ENCODE measurements at places on chromosomes 13 and 19.

DNA sequence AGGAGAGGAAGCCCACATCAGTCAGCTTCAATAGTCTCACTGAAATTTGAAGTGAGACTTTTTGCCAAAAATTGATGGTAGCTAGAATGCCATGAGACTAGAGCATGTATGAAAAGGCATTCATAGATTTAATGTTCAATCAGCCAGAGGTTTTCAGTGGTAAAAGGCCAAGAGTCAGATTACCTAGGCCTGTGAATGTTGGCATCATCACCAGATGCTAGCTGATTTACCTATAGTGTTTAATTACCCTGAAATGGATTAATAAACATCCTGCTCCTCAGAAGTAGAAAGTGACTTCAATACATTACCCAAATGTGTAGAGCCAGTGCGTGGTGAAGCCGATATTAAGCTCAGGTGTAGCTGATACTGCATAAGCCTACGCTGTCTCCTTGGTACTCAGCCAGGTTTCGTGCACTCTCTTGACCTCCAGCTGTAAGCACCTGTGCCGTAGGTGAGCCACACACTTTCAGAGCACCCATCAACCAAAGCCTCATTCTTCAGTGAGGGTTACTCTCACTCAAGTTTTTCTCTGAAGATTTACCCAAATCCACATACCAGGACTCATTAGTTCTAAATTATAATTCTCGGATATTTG is 1140.3 kb upstream of the SLC10A2 start:
- no peak for DNase-seq

- DNase-seq: no peak
Measured at GRCh38 chr19:55383279-55384130, 587 bp downstream of the TMEM238 start.

- DNase-seq: no peak
Measured at GRCh38 chr13:72293206-72293605, 426.2 kb upstream of the DACH1 start.

- no peak for DNase-seq
Measured at GRCh38 chr13:29908416-29909080, 58.1 kb upstream of the UBL3 start.

DNA sequence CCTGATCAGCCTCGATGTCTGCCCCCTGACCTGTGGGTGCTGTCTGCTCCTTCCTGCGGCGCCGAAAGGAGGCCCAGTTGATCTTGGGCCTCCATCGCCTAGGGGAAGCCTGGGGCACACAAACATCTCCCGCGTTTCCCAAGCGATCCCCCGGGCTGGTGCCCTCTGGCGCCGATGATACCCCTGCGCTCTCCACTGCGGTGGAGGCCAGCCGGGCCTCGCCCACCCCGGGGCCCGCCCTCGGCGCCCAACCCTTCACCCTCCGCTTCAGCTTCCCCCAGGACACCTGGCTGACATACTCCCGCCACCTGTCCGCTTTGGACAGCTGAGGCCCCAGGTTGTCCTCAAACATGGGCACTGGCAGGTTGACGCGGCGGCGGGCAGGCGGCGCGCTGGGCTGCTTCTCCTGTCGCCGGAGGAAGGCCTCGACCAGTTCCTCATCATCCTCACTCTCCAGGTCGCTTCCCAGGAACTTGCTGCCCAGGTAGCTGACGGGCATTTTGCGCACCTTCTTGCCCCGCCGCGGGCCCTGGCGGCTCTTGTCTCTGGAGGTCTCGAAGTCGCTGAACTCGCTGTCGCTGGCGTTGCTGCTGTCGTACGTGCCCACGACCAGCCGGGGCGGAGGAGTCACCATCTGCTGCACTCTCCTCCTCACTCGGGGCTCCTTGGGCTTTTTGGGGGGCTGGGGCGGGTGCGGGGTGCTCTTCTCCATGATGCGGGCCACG is 1.3 kb downstream of the CCDC8 start:
- DNase-seq: no peak

- no peak for DNase-seq
Measured at GRCh38 chr13:25906191-25906661, 145.6 kb downstream of the SHISA2 start.

DNA sequence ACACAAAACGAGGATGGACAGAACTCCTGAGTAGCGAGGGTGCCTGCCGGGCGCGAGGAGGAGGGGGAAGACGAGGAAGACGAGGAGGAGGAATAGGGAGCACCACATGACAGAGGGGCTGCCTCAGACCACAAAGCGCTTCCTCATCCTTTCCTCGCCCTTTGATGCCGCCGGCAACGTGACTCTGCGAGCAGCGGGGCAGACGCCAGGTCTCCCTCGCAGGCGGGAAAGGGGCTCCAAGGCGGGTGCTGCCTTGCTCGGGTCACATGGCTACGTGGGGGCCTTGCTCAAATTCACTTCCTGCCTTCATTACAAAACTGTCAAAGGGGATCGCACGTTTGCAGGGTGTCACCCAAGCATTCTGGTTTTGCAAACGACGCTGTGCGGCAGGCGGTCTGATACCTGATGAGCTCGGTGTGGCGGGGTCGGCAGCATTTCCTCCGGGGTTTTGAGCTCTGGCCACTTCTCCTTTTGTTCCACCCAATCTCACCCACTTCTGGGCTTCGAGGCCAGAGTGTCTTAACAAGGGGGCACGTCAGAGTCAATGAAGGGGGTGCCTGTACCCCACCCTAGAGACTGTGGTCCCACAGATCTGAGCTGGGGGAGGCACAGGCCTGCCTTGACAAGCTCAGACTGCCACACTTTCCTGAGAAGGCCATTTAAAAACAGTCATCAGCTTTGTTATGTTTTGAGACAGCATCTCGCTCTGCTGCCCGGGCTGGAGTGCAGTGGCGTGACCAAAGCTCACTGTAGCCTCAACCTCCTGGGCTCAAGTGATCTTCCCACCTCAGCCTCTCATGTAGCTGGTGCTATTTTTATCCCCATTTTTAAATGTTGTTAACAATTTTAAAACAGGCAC is 14.9 kb downstream of the MAP2K2 start:
- DNase-seq: peak; percentile 53

DNA sequence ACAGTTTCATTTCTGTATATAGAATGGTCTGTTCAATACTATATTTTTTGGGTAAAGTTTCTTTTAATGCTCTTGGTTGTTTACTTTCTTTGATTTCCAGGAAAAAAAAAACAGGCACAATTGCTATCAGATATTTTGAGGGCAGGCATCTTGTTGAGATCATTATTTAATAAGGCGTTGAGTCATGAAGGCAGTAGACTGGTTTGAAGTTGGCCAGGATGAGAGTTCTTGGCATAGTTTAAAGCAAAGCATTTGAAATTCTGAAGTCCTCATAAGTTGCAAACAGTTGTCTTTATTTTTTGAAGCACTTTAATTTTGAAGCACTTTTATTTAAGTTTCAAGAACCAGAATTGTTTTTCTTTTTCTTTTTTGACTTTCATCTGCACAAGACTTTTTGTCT is 2.6 kb upstream of the ZNF175 start:
- DNase-seq: no peak

DNA sequence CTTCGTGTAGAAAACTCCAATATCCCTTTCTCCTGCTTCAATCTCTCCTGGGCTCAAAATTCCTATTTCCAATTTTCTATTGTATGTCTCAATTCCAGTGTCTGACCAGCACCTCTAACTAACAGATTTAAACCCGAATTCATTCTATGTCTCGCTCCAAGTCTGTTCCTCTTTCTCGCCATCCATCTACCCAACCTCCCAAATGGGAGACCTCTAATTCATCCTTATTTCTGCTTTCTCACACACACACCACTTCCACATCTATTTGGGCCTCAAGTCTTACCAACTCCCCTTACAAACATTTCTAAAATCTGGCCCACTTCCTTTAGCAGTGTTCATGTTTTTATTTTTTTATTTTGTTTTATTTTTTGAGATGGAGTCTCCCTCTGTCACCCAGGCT is 53.3 kb downstream of the MBD3L2B start:
- no peak for DNase-seq

DNA sequence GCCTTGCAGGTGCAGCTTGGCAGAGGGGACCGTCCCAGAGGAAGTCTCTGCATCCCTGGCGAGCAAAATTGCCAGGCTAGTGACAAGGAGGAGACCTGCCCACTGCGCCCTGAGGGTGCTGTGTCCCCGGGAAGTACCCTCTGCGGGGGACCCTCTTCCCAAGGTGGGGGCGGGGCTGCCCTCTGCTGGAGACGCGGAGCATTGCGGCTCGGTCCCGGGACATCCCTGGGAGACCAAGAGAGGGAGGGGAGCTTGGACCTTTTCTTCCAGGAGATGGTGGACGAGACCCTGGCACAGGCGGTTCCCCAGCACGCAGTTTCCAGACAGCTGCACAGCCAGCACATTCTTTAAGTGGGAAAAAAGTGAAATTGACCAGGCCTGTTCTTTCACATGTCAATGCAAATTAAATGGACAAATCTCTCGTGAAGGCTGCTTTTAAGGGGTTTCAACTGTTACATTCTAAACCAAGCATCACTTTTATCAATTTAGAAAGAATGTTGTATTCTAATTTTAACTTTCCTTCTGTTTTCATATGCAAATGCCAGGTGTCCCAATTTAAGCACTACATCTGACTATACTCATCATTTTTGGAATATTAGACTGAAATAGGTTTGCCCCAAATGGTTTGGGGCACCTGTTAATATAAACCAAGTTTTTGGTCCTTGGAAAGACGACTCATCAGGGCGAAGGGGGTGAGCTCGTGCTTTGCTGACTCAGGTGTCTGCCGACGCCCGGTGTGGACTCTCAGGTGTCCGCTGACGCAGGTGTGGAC is 60.7 kb downstream of the MCF2L start:
- peak; percentile 49 for DNase-seq

DNA sequence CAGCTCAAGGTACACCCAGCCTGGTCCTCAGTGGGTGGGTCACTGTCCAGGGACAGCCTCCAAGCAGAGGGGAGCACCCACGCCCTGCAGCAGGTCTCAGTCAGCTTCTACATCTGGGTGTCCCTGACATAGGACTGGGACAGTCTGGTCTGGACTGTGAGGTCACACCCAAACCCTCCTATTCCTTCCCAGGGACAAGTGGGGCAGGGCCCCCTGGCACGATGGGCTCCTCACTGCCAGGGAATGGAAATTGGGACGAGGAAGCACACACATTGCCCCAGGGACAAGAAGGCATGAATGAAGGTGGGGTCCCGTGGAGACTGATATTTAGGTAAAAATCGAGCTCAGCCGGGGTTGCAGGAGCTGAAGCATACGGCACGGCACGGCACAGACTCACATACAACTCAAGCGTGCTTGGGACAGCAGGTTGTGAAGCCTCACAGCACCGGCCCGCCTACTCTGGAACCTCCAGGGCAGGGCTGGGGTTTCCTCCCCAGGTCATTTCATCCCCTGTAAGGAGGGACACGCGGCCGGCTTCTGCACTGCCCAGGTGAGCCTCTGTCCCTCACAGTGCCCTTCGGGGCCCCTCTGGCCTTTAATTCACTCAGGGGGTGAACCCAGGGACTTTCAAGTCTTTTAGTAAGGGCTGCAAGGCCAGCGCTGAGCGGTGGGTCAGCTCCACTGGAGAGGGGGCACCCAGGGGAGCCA is 3.5 kb downstream of the PNMA8B start:
- no peak for DNase-seq

DNA sequence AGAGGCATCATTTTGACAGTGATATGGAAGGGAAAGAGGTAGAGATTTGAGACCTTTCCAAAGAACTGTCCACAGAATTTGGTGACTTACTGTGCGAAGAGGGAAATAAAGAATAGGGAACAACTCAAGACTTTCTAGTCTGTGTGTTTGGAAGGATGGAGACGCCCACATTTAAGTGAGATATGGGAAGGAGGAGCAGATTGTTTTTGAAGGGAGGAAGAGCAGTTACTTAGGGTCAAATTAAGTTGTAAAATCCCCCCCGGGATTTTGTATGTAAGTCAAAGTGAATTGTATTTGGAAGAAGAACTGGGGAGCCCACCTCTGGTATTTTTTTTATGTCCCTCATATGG is 1.2 kb downstream of the USPL1 start:
- DNase-seq: no peak

- no peak for DNase-seq
Measured at GRCh38 chr19:8081569-8082550, 29.3 kb downstream of the CCL25 start.

GRCh38 chr19:53906211-53907192 is 2.6 kb upstream of the CACNG7 start:
- peak; percentile 72 for DNase-seq

- DNase-seq: peak; percentile 59
Measured at GRCh38 chr19:3360421-3361383, 5.7 kb upstream of the NFIC start.

DNA sequence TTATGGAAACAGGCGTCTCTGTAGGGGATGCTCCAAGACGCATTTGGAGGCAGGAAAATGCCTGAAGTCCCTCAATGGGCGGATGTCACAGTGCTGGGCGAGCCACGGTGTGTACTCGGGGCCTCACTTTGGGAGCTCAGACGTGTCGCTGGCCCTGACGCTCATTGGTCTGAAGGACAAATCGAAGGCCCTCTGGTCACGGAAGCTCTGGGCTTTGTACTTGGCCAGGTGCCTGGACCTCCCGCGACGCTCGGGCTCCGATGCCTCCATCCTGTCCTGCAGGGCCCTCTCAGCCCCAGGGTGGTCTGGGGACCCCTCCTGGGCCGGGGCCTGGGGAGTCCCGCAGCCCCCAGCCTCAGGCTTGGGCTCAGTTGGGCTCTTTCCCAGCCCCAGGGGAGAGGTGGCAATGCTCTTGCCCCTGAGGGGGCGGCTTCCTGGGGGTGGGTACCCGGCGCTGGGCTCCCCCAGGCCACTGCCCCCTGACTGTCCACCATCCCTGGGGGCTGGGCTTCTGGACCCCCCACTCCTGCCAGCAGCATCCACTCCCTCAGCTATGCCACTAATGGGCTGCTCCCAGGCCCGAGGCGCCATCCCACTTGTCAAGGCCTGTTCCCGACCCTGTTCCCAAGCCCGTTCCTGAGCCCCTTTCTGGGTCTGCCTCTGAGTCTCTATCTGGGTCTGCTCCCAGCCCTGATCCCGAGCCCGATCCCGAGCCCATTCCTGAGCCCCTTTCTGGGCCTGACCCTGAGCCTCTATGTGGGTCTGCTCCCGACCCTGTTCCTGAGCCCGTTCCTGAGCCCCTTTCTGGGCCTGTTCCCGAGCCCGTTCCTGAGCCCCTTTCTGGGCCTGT is 39.5 kb upstream of the GRTP1 start:
- DNase-seq: no peak

DNA sequence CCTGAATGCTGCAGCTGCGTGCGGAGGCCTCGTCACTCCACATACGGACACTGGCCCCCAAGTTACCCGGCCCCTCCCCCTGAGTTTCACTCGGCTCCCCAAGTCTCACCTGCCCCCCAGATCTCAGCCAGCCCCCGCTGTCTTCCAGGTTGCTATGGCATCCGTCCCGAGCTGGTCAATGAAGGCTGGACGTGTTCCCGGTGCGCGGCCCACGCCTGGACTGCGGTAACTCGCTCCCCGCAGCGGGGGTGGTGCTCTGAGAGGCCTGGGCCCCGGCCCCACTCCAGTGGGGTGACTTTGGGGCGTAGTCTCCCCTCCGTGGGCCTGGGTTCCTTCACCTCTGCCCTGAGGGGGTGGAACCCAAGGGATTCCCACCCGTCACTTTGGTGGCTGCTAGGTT is 168.2 kb downstream of the KDM4B start:
- DNase-seq: no peak

Measured in stimulated activated CD8-positive, alpha-beta memory T cell treated with anti-CD3 and anti-CD28 coated beads, Interleukin-2, amount 100 ng/mL, for 48 hours (primary cell).